ENCODE measurements at places on chromosomes 6 and 20.

DNA sequence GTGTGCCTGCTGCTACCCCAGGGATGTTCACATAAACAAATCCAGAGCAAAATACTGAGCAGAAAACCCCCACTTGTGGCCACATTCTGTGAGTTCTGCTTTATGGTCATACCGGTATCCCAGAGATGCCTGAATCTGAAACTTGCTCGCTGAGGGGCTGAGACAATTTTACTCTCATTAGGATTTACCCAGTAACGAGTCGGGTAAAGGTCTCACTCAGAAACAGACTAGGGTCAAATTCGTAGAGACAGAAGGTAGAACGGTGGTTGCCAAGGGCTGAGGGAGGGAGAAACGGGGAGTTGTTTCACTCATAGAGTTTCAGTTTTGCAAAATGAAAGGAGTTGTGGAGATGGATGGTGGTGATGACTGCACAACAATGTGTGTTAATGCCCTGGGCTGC, 45.4 kb upstream of the NKX2-2 start:
- no peak for DNase-seq

DNA sequence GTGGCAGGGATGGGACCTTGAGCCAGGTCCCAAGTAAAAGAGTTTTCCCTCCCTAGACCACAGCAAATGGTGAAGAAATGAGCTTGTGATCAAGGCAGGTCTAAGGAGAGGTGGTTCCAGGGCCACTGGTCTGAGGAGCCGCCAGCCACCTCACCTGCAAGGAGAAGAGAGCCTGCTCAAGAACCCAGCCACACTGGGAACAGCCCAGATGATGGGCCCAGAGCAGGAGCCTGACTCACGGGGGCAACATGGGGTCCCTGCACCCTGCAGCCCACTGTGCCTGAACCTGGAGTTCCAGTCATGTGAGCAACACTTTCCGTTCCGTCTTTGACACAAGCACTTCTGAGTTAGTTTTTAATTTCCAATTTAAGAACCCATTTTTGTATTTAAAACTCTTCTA, 204.5 kb upstream of the CDH4 start:
- no peak for DNase-seq

- no peak for DNase-seq
Measured at GRCh38 chr6:156890627-156891314, 113.6 kb downstream of the ARID1B start.

- no peak for DNase-seq
Measured at GRCh38 chr6:134114918-134115714, 62.7 kb upstream of the SLC2A12 start.

GRCh38 chr6:44217332-44218143, 812 bp downstream of the MYMX start:
- DNase-seq: no peak

GRCh38 chr6:117440706-117441525, 15.2 kb upstream of the ROS1 start:
- no peak for DNase-seq

DNA sequence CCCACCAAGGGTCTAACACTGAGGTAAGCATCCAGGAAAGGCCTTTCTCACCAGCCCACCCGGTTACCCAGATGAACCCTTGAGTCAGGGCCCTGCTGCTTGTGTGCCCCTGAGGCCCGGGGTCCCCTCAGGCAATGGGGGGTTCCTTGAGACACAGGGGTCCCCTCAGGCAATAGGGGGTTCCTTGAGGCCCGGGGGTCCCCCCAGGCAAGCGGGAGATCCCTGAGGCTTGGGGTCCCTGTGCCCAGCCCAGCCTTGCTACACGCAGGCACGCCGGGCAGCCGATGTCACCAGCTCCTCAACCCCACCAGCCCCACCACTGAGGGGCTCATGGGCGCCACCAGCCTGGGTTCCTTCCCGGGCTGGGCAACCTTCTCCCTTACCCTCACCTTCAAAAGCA, 247.2 kb downstream of the TTLL2 start:
- DNase-seq: no peak

GRCh38 chr20:4006640-4007039, 8.7 kb downstream of the RNF24 start:
- DNase-seq: no peak

DNA sequence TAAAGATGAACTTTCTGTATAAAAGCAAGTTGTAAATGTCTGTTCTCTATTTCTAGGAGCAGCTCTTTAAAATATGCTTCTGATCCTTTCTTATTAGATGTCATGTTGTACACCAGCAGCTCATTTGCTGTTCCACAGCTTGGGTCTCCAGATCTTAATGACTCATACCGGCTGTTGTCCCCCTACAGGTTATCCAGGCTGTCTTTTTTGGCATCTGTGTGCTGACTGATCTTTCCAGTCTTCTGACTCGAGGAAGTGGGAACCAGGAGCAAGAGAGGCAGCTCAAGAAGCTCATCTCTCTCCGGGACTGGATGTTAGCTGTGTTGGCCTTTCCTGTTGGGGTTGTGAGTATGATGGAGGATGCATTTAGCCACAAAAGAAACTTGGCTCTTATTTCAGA, 76.0 kb downstream of the AIG1 start:
- no peak for DNase-seq

- no peak for DNase-seq
Measured at GRCh38 chr6:39088331-39088730, 26.7 kb downstream of the SAYSD1 start.

DNA sequence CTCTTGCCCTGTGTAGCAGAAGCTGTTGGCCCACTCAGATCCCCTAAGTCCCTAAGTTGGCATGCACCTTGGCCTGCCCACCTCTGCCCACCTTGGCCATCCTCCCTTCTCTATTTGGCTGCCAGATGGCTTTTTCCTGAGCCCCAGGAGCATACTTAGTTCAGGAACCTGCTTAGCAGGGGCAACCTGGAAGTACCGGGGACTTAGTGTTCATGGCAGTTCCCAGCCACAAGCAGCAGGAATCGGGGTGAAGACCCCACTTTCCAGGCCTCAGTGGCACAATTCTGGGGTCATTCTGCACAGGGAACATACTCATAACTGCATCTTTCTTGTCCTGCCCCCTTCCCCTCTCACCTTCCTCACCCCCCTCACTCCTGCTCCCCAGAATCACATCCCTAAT, 158.0 kb upstream of the PMEPA1 start:
- DNase-seq: no peak

DNA sequence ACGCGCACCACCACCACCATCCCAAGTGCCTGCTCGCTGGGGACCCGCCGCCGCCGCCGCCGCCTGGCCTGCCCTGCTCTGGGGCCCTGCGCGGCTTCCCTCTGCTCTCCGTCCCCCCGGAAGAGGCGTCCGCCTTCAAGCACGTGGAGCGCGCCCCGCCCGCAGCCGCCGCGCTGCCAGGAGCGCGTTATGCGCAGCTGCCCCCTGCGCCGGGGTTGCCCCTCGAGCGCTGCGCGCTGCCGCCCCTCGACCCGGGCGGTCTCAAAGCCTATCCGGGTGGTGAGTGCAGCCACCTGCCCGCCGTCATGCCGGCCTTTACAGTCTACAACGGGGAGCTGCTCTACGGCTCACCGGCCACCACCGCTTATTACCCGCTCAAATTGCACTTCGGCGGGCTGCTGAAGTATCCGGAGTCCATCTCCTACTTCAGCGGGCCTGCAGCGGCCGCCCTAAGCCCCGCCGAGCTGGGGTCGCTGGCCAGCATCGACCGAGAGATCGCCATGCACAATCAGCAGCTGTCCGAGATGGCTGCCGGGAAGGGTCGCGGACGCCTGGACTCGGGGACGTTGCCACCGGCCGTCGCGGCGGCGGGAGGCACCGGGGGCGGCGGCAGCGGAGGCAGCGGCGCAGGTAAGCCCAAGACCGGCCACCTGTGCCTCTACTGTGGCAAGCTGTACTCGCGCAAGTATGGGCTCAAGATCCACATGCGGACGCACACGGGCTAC, 7.2 kb downstream of the PRDM13 start:
- no peak for DNase-seq

DNA sequence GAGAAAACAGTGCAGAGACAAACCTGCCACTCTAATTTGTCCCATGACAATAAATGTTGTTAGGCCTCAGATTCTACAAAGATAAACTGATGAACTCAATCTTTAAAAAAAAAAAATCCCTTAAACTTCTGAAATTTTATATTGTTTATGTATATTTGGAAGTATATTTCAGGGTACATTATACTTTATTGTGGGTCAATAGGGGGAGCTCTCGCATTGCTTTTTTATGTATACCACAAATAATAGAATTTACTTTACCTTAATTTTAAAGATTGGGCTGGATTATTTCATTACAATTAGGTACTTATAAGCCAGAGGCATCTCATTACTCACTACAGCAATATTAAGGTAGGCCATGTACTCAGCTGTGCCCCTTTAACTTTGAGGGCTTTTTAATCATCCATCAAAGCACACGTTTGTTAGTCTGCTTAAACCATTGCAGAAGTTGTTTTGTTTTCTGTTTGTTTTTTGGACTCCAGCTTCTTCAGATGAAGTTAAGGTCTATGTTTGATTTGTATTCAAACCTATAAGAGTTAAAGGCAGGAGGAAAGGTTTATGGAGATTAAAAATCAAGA, 56.3 kb upstream of the EYA4 start:
- DNase-seq: no peak

DNA sequence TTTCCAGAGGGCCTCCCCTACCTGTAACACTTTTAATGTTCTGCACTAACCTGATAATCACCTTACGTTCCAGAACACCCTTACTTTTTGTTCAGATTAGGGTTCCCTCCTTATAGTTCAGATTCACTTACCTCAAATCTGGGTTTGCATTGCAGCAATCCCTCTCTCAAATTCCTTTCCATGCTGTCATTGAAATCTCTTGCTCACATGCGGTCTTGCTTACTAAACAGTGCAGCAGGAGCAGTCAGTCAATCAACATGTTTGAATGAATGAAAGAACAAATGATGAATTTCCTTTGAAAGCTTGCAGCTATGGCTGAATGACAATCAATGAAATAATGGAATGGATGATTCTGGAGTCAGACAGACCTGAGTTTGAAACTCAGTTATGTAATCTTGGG, 200.1 kb downstream of the HIVEP2 start:
- no peak for DNase-seq

All from SHP77 treated with DMSO at 0.1 percent for 48 hours (cell line).